ENCODE measurements at places on chromosomes 12 and 14.

- no peak for DNase-seq
These were observed 2.7 kb upstream of the BEGAIN start for GRCh38 chr14:100589760-100590469.

DNA sequence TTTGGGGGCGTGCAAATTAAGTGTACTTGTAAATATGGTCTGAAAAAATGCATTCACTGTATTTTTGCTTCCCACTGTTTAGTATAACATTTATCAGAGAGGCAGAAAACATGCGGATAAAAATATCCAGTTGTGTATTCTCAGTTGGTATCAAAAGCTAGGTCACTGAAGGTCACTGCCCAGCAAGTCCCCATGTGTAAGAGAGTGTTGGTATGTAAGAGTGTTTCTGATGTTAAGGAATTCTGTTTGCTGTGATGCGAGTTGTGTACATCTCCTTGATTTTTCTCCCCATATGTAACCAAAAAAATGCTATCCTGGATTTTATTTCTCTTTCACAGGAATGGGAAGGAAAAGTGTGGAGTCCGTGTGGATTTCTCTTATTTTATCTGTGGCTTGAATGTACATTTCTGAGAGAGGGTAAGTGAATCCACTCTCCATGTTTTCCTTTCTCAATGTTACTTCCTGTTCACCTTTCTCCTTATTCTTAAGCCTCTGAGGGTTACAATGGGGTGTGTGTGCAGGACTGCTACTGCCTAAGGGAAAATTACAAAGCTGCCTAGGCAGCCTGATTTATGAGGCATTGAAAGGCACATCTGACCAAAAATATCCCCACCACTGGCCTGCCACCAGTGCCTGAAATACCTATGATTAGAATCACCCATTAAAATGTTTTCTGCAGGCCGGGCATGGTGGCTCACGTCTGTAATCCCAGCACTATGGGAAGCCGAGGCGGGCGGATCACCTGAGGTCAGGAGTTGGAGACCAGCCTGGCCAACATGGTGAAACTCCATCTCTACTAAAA lies 97.9 kb upstream of the USP44 start:
- no peak for DNase-seq

DNA sequence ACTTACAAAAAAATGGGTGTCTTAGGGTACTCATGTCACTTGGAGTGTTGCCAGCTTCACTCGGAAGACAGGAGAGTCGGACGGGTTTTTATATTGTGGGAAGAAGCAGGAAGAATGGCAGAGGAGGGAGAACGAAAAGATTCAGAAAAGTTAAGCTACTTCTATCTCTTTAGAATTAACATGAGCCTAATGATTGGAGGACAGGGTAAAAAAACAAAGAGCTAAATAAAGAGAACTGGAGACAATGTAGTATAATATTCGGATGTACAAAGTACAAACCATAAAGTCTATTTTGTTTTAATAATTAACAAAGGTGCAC lies 43.9 kb downstream of the EFCAB11 start:
- no peak for DNase-seq

DNA sequence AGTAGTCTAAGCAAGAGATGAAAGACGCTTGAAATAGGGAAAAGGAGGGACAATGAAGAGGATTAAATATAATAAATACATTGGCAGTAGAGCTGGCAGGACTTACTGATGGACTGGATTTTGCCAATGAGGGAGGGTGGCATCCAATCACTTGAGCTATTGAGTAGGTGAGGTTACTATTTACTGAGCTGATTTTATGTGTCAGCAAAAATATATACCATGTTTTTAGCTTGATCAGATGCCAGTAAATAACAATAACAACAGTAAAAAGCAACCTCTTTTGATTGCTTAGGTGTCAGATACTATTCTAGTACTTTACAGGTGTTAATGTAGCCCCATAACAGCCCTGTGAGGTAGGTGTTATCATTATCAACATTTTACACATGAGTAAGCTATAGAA lies 187.5 kb upstream of the LMNTD1 start:
- no peak for DNase-seq

DNA sequence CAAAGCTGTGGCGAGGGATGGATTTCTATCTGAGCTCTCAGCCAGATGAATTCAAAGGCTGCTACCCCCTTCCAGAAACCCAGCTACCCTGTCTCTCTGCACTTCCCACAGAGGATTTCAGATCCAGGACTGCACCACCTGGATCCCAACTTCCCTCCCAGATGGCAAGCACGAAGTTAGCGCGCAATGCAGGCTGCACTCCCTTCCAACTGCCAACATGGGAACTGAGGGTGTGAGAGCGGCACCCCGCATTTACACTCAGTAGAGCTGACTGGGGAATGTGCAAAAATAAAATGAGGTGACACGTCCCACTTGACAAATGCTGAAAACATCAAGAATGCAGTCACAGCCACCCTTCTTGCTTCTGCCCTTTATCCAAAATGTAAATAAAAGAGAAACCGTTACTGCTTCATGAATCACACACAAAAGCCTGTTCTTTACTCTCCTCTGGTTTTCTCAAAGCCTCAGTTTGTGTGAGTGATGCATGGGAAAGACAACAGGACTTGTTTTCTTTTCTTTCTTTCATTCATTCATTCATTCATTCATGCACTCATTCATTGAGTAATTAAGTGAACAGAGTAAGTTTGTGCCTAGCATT lies 85.7 kb downstream of the ITPK1 start:
- no peak for DNase-seq

GRCh38 chr12:115871714-115872113 lies 405.8 kb downstream of the MED13L start:
- DNase-seq = no peak

DNA sequence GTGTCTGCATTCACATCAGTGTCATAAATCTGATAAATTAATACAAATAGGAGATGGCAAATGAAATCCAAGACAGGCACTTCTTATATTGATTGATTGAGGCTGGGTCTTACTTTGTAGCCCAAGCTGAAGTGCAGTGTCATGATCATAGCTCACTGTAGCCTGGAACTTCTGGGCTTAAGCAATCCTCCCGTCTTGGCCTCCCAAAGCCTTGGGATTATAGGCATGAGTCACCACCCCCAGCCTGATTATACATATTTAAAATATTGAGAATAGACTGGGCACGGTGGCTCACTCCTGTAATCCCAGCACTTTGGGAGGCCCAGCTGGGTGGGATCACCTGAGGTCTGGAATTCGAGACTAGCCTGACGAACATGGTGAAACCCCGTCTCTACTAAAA lies 51.3 kb downstream of the MARK3 start:
- DNase-seq = no peak

DNA sequence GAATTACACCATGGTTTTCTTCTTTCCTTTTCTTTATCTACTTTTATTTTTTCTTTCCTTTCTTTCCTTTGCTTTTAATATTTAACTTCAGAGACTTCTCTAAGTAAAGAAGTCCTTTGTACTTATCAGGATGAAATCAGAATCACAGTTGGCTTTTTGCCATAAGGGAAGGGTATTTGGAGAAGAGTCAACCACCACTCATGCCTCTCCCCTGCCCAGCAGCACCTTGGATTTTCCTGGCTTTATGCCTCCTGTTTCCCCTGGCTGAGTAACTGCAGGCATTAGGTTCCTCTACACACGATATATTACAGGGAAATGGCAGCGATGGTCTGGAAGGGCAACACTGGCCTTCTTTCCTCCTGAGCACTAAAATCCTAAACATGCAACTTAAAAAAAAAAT lies 266.4 kb upstream of the CAND1 start:
- DNase-seq = no peak

DNA sequence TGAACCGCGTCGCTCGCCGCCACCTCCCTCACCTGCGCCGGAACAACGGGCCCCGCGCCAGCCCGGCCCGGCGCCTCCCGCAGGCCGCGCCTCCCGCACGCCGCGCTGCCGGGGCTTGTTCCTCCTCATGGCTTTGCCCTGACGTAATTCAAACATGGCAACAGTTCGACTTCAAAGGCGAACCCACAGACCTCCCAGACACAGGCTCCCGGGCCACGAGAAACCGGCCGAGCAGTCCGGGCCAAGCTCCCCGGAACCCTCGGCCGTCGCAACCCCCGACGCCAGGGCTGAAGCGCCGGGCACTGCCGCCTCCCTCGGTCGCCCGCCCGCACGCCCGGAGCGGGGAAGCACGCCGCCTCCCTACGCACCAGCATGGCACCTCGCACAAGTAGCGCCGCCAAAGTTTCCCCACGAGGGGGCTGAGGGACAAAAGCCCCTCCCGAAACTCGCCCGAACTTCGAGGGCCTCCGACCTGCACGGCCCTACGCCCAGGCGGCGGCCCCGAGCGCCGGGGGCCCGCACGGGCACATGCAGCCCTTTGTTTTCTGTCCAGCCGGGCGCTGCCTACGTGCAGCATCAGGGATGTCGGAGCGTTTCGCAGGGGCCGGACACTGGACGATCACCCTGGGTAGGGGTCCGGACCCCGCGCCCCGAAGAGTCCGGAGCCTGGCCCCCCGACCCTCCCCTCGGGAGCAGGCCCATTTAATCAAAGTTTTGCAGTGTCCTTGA lies 1.7 kb downstream of the SINHCAF start:
- DNase-seq = peak; percentile 94

- no peak for DNase-seq
These were observed 84.7 kb upstream of the CEP83 start for GRCh38 chr12:94544355-94544754.

DNA sequence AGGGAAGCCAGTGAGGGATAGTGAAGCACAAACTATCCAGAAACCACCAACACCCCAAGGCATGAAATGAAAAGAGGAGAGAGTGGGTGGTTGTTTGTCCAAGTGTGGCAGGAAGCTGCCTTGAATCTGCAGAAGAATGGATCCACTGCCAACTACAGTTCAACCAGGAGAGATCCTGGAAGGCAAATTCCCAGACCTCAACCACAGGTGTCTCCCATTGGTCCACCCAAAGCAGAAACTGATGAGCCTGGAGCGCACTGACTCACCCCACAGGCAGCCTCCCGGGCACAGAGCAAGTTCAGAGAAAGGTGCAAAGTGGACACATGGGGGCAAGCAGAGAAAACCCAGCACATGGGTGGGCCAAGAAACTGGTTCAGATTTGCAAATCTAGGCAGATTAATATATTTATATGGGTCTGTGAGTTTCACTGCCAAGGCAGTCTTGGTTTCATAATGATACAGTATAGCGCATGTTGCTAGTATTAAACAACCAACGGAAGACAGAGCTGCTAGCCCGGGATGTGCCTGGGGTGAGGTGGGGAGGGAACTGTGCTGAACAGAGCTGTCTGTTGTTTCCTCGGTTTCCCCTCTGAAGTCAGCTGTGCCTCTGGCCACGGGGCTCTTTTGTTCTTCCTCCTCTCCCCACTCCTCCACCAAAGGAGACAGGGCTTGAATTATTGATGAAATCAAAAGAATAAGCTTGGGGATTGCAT lies 416.2 kb upstream of the CCDC196 start:
- peak; percentile 51 for DNase-seq

DNA sequence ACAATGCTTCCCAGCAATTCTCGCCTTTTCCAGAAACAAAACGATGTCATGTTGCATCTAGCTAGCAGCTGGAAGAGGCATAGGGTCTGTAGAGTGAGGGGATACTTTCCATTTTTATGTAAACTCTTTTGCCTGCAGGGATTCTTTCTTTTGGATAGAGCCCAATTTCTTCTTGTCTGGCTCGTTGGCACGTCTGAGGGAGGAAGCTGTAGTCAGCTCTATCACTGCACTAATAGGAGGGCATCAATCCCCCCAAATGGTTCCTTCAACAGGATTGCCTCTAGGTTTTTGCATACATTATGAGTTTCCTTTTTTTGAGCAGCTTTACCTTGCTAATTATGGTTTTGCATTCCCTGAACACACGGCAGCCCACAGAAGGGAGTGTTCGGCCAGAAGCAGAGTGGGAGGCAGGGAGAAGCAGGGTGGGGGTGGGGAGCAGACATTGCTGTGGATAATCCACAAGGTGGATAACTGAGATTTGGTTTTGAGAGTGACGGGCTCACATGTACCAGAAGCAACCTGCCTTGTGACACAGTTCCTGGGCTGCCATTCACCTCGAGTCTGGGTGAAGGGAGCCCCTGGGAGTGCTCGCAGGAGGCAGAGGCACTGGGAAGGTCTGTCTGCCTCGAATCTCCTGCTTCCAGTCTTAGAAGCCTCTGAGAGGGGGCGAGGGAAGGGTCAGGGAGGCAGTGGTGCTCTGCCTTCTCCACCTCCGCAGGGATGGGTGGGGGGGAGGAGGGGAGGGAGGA lies 24.5 kb downstream of the LRTM2 start:
- DNase-seq = no peak

GRCh38 chr12:71782017-71782416 lies 27.4 kb downstream of the RAB21 start:
- no peak for DNase-seq

GRCh38 chr14:22882529-22883172 lies 371 bp upstream of the REM2 start:
- peak; percentile 60 for DNase-seq

DNA sequence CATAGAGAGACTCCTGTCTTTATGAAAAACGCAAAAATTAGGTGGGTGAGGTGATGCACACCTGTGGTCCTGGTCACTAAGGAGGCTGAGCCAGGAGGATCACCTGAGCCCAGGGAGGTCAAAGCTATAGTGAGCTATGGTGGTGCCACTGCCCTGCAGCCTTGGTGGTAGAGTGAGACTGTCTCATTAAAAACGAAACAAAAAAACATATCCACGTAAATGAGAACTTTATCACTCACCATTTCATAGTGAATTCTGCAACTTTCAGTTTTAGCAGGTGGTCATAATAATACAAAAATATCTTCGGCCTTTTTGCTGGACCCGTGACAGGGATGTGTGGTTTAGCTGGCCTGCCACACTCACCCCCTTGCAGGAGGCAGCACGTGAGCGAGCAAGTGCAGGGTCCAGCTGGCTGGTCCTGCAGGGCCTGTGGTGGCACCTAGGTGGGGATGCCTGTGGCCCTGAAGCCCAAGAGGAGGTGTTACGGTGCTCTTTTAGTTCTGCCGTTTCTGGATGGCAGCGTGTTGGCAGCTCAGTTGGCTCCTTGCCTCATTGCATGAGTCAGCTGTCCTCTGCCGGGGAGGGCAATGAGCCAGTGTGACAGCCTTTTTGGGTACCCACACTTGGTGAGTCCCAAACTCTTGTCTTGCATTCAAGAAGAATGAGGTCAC lies 1330.7 kb upstream of the TMEM132C start:
- DNase-seq = no peak

DNA sequence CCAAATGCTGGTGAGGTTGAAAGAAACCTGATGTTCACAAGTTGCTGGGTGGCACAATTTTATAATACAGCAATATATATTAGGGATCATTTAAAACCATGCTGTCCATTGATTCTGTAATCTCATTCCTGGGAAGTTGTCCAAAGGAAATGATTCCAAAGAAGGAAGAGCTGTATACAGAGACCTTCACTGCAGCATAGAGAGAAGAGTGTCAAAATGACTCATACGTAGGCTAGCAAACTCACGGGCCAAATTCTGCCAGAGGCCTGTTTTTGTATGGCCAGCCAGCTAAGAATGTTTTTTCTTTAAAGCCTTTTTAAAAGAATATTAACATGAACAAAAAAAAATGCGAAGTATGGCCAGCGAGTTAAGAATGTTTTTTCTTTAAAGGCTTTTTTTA lies 69.2 kb upstream of the MED13L start:
- DNase-seq = no peak

- DNase-seq = no peak
These were observed 513.3 kb upstream of the CCDC196 start for GRCh38 chr14:65972891-65973290.

- peak; percentile 98 for DNase-seq
These were observed at the start of gene PSME1 for GRCh38 chr14:24135834-24136683. Gene PSME1, plus strand, starts transcription at chr14:24136194. Its CDS starts 69 bp downstream, at chr14:24136263.

- no peak for DNase-seq
These were observed 473.3 kb upstream of the DCN start for GRCh38 chr12:91655966-91656365.

GRCh38 chr12:26961803-26962202 lies 23.5 kb downstream of the FGFR1OP2 start:
- DNase-seq = no peak
